ENCODE measurements at places on chromosomes 13 and 19.

- no peak for DNase-seq
Observed at GRCh38 chr19:47074621-47075020, 26.2 kb upstream of the TMEM160 start.

DNA sequence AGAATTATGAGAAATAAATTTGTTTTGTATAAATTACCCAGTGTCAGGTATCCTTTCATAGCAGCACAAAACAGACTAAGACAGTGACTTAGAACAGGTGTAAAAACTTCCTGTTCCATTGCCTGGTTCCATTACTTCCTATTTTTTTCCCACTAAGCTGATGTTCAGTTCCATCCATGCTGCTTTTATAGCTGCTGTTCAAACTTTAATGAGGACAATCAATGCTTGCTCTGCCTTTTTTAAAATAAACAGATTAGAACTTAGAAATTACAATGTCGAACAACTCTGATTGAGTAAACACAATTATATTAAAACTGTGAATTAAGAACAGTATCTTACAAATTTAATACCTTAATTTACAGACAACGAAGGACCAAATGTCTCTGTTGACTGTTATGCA lies 818.9 kb downstream of the OLFM4 start:
- DNase-seq: no peak

DNA sequence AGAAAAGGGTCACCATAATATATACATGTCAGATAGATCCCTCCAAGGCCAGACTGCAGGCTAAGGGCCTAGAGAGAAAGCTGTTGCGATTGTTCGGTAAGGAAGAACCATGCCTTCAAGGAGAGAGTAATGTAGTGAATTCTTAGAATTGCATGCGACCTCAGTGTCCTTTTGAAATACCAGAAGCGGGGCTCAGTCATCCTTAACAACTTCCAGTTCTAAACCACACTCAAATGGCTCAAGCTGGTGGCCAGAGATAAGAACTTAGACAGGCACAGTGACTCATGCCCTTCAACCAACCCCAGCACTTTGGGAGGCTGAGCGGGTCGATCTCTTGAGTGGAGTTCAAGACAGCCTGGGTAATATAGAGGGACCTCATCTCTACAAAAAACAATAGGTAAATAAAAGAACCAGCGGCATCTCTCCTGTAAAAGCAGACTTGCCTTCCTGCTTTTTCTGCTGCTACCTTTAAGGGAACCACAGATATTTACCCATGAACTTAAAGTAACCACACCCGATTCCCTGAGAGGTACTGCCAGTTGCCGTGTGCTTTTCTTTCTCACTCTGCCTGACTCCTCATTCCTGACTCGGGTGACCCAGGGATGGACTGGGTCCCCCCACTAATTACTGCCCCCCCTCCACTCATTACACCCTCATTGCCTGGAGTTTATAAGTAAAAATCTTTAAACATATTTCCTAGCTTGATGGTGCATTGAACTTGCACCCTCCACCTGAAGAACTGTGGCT lies 15.4 kb upstream of the SIGLEC6 start:
- no peak for DNase-seq

GRCh38 chr19:56306016-56306415 lies 8.6 kb downstream of the ZSCAN5A start:
- no peak for DNase-seq

DNA sequence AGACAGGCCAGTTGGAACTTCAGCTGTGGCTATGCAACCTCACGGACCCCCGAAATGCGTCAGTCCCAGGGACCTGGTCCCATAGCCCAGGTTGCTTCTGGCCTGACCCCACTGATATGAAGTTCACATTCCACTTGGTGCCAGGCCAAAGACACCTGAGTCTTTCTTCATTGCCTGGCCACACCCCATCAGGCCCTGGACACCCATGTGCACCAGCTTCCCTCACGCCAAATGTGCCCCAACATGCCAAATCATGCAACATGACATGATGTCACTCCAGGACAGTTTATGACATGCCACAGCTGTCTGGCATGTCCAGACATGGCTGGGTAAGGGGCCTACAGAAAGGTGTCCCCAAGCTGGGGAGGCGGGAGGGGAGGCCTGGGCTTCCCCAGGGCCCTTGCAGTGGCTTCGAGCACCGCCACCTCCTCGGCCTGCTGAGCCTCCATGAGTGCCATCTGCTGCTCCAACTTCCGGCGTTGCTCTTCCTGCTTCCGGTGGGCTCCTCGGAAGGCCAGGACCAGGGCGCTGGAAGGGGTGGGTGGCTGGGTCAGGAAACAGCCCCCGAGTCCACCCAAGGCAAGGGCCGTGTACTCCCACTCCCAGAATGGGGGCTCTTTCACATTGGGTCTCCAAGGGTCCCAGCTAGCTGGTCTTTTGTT lies 4.3 kb upstream of the NR2F6 start:
- DNase-seq: no peak

GRCh38 chr13:43074824-43075510 lies 51.6 kb downstream of the DNAJC15 start:
- peak; percentile 45 for DNase-seq

- DNase-seq: no peak
Observed at GRCh38 chr13:61111529-61111928, 304.1 kb downstream of the PCDH20 start.

GRCh38 chr13:31018511-31018910 lies 86.1 kb downstream of the TEX26 start:
- no peak for DNase-seq

DNA sequence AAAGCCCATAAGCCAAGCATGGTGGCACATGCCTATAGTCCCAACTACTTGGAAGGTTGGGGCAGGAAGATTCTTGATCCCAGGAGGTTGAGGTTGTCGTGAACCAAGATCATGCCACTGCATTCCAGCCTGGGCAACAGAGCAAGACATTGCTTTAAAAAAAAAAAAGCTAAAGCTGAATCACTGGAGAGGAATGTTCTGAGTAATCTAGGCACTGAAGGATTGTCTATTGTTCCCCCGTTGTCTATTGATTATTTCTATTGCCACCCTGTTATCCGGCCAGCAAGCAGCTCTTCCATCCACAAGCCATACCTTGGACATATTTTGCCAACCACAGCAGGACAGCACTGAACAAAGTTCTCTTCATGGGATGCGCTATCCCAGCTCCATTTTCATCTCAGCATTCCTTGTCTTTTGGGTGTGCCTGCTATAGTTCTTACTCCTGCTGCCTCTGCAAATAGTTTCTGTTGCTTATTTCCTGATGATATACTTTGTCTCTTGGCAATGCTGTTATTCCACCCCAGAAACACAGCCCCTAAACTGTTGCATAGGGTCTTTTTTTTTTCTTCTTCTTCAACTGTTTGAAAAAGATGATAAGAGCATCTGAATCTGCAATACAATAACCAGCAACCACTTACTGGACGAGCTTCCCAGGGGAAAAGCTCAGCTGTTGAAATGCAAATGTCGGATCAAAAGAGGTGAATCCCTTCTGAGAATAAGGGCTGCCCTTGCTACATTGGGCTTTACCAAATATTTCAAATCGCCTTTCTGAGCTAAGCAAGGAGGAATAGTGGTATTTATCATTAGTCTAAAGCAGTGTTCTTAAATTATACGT lies 22.2 kb upstream of the SIAH3 start:
- no peak for DNase-seq

GRCh38 chr13:50106559-50106958 lies 91.3 kb downstream of the KCNRG start:
- no peak for DNase-seq

GRCh38 chr13:111663505-111663904 lies 343.1 kb downstream of the TEX29 start:
- DNase-seq: no peak

GRCh38 chr19:35000647-35001501 lies 751 bp downstream of the GRAMD1A start:
- peak; percentile 73 for DNase-seq

- no peak for DNase-seq
Observed at GRCh38 chr13:44619651-44620050, 43.5 kb upstream of the TSC22D1 start.

DNA sequence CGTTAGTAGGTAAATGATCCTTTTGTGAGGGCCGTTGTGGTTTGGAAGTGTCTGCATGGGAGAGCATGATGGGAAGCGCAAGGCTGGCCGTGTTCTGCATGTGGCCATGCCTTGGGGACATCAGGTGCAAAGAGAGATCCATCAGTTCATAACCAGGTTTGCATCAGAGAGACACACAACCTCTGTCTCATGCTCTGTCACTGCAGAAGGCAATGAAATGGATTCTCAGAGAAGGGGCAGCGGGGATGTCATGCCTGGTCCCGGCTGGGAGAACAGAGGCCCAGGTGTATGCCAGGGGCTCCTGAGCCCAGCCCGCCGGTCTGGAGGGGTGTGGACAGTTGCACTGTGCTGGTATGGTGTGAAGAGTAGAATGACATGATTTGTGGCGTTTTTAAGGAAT lies 60.2 kb downstream of the GGACT start:
- DNase-seq: no peak

DNA sequence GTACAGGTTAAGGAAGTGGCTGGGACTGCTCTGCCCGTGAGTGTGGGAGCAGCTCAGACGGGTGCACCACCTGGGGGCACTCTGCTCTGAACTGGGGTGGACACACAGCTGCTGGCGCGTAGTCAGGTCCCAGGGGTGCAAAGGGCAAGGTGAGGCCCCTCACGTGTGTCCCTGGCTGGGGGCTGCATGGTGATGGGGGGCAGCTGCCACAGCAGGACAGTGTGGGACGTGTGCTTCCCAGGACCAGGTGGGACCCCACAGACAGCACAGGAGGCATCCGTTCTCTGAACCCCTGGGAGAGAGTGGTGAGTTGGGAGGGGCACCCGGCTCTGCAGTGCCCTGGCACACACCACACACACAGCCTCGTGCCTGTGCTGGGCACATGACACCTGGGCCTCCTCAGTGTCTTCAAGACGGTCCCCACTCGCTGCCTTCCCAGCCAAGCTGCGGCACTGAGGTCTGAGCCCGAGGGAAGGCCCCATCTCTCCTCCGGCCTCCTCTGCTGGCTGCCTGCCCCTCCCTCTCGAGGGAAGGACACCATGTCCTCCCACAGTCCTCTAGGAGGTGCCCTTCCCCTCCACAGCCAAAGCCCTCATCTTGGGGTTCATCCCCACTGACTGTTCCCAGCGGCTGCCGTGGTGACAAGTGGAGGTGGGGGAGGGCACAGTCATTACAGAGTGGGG lies 24.7 kb downstream of the CILP2 start:
- DNase-seq: peak; percentile 43

GRCh38 chr19:29292153-29292552 lies 79.2 kb upstream of the UQCRFS1 start:
- DNase-seq: no peak

DNA sequence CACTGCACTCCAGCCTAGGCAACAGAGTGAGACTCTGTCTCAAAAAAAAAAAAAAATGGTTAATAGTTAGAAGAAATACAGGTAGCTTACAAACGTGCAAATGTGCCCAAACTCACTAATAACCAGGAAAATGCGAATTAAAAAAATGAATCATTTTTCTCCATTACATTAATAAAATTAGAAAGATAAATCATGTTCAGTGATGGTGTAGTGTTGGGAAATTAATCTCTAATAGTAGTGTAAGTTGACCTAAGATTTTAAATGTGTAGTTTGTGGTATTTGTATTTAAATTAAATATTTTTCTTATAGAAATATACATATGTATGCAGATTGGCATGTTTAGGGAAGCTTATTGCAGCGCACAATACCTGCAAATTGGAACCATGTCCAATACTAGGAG lies 57.6 kb downstream of the PCCA start:
- no peak for DNase-seq

GRCh38 chr19:2343289-2343982 lies 15.0 kb downstream of the SPPL2B start:
- no peak for DNase-seq

- no peak for DNase-seq
Observed at GRCh38 chr19:2527686-2528085, 51.8 kb downstream of the GADD45B start.

GRCh38 chr19:4774136-4774535 lies 17.4 kb upstream of the FEM1A start:
- no peak for DNase-seq

DNA sequence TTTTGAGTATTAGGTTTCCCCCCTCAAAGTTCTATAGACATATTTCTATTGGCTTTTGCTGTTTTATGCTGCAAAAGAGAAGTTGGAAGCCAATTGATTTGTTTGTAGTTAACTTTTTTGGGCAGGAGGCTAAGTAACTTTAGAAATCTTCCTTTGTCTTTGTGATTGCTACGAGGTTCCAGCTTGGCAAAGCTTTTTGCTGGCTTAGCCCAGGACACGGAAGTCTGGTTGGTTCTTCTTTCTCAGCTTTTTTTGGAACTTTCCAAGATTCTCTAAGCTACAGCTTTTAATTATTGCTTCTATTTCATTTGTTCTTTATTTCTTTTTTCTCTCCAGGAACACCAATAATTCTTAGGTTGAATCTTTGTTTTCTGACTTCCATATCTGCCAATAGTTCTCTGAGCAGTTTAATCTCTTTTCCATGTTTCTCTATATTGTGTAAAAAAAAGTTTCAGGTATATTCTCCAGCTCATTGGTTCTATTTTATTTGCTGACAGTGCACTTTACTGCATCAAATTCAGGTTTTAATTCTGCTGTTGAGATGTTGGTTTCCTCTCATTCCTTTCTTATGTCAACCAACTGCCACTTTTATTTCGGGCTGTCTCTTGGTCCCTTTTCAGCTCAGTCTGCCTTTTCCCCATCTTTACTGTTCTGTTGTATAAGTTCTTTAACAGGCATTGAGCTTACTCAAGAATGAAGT lies 27.8 kb downstream of the MBNL2 start:
- no peak for DNase-seq

DNA sequence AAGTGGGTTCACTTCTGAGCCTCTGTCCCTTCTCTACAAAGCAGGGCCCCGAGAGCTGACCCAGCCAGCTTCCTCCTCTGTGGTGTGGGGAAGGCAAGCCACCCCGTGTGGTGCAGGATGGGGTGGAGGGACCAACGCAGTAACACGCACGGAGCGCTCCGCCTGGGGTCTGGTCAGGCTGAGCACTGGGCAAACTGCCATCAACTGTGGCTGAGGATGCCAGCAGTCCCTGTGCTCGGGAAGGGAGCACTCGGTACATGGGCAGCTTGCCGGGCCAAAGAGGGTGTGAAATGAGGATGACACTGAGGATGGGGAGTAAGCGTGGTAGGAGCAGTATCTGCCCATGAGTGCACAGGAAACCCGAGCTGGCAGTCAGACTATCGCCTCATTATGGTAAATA lies 7.6 kb upstream of the GMIP start:
- no peak for DNase-seq

- no peak for DNase-seq
Observed at GRCh38 chr13:97726664-97727280, 226.7 kb upstream of the IPO5 start.

DNA sequence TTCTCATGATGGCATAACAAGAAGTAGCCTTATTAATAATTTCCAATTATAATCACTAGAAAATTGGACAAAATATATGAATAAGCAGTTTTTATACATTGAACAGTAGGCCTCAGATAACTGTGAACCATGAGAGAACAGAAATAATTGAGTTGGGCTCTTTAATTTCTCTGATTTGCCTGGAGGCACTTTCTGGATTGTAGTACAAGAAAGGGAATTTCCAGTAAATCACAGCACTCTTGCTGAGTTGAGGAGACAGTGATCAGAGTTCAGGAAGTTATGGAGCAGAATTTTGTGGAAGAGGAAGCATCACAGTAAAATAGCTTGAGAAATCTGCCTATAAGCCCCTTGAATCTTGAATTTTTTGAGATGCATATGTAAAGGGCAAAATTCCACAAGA lies 216.2 kb downstream of the MAB21L1 start:
- DNase-seq: no peak

Data from small intestine (tissue), 16 donors.